RPMI7951 (cell line): ENCODE measurements at places on chromosomes 16 and 17. TPM values are rescaled to one million over a fixed set of nuclear protein-coding genes. Genes with fewer than 3 reads are reported as not detected.

GRCh38 chr17:49393491-49394255 lies 21.0 kb downstream of the PHB1 start:
- DNase-seq: no peak

The GCGR gene
- not detected in 2 replicates for total RNA-seq

DNA sequence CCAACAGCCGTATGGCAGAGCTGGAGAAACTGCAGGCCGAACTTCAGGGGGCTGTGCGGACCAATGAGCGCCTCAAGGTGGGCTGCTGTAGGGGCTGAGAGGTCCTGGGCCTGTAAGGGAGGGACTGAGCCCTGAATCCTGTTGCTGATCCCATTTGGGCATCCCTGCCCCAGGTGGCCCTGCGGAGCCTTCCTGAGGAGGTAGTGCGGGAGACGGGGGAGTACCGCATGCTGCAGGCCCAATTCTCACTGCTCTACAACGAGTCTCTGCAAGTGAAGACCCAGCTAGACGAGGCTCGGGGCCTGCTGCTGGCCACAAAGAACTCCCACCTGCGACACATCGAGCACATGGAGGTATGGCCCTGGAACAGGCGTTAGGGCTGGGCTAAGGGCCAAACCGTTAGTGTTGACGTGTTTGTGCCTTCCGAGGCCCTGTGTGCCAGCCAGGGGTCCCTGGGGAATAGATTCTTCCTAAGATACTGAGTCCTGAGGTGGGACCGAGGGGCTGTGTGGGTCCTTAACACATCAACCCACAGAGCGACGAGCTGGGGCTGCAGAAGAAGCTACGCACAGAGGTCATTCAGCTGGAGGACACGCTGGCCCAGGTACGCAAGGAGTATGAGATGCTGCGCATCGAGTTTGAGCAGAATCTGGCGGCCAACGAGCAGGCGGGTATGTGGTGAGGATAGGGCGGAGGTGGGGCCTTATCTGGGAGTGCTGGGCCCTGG lies 4.2 kb downstream of the RNF40 start:
- DNase-seq: no peak

The FBXW10B gene
- total RNA-seq: 0.12 and 1.1 TPM in 2 replicates

The SNAI3 gene
- not detected in 2 replicates for total RNA-seq

The CSH1 gene
- not detected in 2 replicates for total RNA-seq

The PYDC1 gene
- not detected in 2 replicates for total RNA-seq

DNA sequence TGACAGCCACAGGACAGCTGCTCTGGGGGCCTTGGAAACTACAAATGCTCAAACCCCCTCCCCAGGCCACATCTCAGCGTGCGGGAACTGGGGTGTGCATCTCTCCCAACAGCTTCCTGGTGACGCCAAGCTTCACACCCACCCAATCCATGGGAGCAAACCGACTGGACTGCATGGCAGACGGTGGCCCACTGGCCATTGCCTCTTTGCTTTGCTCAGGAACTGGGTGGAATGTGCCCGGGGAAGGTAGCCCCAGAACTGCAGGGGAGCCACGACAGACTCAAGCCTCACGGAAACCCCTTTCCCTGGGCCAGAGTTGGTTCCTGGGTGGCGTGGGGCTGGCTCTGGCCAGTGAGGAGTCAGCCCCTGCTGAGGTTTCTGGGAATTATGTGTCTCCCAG lies 5.2 kb upstream of the C16orf95 start:
- DNase-seq: no peak

- DNase-seq: peak; percentile 93
Measured at GRCh38 chr17:55726440-55726839, 3.8 kb upstream of the TMEM100 start.

The TVP23A gene
- total RNA-seq: not detected in 2 replicates

The CCL18 gene
- not detected in 2 replicates for total RNA-seq

GRCh38 chr17:73856556-73856955 lies 212.3 kb upstream of the SDK2 start:
- DNase-seq: no peak

- no peak for DNase-seq
Measured at GRCh38 chr16:70739389-70739788, 53.5 kb upstream of the MTSS2 start.

The ABCC12 gene
- 0.29 and 0.48 TPM in 2 replicates for total RNA-seq

GRCh38 chr17:67449845-67450755 lies 73.0 kb downstream of the PITPNC1 start:
- DNase-seq: no peak
